ENCODE measurements at places on chromosomes 5 and 9.

GRCh38 chr9:125784286-125785049 lies 37.3 kb downstream of the PBX3 start:
- DNase-seq, result no peak

DNA sequence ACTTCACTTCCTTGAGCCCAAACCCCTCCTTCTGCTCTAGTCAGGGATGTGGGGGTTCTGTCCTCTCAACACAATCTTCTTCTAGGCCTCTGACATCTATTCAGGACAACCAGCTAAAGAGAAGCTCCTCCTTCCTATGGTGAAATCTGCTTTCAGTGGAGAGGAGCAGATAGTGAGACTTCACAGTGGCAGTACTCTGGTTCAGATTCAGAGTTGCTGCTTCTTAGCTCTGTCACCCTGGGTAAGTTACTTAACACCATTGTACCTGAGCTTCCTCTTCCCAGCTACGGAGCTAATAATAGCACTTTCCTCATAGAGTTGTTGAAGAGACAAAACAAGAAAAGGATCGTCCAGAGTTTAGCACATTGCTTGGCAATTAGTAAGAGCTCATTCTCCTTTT lies 77.3 kb upstream of the LARP1 start:
- DNase-seq, result no peak

DNA sequence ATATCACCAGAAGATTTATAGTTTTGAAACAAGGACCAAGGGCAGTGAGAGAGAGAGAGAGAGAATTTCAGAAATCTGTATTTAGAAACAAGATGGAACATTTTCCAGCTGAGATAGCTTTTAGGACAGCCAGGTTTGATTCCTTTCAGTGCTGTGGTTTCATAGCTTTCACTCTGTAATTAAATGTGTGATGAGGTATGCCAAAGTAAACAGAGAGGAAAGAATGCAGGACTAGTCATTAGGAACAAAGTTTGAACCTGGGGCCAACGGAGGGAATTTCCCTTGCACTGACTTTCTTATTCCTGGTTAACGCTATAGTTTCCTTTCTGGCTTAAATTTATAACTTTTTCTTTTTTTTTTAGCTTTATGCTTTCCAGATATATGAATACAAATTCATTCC lies 10.0 kb upstream of the CCL28 start:
- DNase-seq, result no peak

DNA sequence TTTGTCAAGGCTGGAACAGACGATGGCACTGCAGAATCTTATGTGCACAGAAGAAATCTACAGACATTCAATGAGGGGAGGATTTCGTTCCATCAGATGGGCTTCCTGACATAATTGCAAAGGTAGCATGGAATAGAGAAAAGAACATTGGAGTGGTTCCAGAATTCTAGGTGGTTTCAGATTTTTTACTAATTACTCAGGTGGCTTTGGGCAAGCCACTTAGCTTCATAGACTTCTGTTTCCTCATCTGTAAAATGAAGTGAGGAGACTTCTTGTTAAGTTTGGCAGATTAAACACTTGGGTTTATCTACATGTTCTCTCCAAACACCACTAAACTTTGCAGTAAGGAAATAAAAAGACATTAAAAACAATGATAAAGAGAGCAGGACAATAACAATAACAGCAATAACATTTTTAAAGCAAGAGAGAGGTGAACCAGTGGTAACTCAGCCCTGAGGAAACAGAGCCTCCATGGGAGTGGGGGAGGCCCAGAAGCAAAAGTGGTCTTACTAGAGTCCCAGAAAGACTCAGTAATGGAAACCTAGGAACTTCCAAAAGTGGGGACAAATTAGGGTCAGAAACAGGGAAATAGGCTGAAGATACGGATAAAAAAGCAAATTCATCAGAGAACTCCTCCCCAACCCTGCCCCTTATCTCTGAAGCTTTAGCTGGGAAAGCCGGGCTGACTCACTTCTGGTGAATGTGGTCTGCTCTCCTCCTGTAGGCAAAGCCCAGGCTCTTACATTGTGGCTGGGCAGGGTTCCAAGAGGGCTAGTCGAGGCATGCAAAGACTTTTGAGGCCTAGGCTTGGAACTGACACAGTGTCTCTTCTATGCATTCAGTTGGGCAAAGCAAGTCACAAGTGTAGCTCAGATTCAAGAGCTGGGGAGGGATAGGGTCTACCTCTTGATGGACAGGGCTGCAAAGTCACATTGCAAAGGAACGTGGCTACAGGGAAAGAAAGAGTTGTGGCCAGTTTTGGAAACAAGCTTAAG lies 11.8 kb upstream of the ACTBL2 start:
- no peak for DNase-seq

DNA sequence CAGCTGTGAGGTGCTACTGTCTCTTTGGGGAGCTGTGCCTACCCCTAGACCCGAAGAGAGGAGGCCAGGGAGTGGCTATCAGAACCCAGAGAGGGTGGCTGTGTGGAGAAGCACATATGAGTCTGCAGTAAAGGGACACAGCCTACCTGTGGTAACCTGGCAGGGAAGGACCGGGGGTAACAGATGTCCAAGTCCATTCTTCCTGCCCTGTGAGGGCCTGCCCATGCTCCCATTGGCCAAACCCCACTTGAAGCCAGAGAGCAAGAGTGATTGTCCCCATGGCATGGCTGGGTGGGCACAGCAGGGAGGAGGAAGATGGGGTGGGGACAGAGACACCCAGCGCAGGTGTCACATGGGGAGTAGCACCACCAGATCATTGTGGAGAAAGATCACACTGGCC lies 39.3 kb downstream of the BOD1 start:
- no peak for DNase-seq

DNA sequence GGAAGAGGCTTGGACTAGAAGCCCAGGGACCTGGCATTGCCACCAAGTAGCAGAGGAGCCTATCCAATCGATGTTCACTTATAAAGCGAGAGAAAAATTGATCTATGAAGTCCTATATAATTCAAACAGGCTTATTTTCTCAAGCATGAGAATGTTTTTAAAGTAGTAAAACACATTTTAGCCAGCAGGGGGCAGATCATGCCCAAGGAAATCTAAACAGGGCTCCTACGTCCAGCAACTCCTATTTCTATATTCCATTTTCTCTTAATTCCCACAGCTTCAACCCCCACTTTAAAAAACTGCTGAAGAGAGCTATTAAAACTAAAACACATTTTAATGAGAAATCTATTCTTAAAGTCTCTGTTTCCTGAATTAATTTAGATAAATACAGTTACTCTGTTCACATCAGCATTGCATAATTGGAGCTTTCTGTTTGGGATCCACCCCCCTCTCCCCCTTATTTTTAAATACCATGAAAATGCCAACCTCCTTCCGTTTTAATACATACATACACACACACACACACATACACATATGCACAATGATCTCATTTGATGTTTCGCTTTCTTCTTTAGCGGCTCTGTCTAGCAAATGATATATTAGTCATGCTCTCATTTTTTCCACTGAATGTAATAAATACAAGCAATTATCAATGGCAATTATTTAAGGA lies 144.9 kb downstream of the MYO10 start:
- DNase-seq, result no peak

DNA sequence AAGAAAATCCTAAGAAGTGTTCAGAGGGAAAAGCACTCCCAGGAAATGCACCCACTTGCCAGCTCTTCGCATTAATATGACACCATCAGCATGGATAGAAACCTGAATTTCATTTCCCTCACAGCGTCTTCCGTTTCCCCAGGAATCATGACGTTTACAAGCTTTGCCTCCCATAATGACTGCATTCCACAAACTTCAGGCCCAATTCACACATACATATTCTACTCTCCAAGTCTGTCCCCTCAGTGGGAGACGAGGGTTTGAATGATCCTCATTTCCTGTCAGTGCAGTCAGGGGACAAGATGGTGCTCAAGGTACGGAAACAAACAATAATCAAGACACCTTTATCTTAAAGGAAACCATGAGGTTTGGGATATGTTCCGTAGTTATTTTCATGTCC lies 44.9 kb upstream of the MAN2A1 start:
- DNase-seq, result no peak

- no peak for DNase-seq
Observed at GRCh38 chr5:179794575-179794974, 789 bp downstream of the LTC4S start.

GRCh38 chr5:147061431-147061830 lies 173.4 kb upstream of the STK32A start:
- DNase-seq, result no peak

- DNase-seq, result no peak
Observed at GRCh38 chr9:16901590-16901989, 31.1 kb upstream of the BNC2 start.

DNA sequence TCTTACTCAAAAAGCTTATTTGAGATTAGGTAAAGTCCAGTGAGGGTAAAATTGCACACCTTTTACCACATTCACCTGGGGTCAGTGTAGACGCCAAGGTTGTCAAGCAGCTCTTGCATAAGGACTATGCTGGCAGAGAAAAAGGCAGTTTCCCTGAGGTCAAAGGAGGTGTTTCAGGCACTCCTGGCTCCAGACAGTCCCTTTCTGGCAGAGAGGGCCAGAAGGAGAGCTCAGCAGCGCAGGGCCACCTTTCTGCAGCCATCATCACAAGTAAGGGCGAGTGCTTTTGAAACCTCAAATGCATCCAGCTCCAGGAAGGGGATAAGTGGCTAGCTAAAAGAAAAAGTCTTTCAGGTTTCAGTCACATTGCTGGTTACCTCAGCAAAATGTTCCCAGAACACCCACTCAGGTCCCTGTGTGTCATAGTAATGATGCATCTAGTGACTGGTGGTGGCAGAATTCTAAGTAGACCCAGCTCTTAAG lies 16.7 kb upstream of the IL13 start:
- no peak for DNase-seq

GRCh38 chr9:68951879-68952659 lies 61.8 kb downstream of the PRKACG start:
- DNase-seq, result no peak

- no peak for DNase-seq
Observed at GRCh38 chr5:159210210-159210661, 883 bp upstream of the RNF145 start.

GRCh38 chr5:178199581-178200434 lies 4.5 kb upstream of the HNRNPAB start:
- DNase-seq, result no peak

DNA sequence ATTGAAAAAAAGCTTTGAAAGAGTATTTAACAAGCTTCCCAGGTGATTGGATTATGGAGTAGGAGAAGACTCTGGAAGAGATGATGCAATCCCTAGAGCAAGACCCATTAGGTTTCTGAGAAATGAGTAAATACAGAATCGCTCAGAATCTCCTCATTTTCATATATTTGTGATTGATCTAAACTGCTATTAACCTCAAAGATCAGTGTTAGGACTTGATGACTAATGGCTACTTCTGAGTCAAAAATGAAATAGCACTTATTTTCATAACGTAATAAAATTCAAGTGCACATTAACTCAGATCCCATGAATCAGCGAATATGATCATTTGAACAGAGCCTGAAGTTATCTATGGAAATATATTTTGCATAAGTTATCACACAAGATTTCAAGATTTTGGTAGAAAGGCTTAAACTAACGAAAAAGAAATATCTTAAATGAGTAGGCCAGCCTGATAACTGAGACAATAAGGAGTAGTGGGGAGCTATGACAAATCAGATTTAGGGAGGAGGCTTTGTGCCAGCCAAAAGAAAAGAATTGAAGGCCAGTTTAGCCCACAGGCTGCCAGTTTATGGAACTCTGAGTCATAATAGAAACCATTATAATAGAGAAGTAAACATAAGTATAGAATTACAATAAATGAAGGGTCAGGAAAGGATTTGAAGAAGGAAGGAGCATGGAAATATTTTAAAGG lies 106.7 kb upstream of the OSMR start:
- no peak for DNase-seq

- DNase-seq, result no peak
Observed at GRCh38 chr9:13215791-13216554, 63.5 kb downstream of the MPDZ start.

DNA sequence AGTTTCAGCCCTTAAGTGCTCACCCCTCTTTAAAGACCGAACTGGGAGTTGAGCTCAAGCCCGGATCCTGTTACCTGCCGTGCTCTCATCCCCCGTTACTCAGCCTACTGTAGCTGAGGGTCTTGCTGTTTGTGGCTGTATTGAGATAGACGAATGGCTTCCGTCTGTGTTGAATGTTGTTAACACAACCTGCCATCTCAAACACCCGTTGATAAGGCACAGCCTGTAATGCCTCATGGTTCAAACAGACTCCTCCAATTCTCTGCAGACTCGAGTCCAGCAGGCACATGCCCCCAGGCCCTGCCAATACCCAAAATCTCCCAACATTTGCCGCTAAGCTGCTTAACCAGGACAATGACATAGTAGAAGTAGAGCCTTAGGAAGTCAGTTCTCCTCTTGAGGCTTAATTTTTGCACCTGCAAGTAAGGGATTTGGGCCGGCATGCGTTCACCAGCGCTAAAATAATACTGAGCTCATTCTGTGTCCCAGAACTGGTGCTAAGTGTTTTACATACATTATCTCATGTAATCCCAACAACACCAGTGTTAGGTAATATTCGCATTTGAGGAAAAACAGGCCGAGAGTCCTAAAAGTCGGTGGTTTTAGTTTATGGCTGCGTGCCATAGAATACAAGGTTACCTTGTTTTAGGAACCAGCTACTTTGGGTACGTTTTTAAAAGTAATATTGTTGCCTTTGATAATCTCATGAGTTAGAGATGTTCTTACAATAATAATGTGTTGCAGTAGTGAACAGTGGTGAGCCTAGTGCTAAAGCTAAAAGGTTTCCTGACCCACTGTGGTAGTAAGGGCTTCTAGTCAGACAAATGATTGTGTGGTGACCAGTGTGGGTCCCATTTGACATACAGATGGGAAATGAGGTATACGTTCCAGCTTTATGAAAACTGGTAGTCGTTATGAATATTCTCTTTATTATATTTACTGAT lies 1.5 kb upstream of the RFX3 start:
- no peak for DNase-seq

DNA sequence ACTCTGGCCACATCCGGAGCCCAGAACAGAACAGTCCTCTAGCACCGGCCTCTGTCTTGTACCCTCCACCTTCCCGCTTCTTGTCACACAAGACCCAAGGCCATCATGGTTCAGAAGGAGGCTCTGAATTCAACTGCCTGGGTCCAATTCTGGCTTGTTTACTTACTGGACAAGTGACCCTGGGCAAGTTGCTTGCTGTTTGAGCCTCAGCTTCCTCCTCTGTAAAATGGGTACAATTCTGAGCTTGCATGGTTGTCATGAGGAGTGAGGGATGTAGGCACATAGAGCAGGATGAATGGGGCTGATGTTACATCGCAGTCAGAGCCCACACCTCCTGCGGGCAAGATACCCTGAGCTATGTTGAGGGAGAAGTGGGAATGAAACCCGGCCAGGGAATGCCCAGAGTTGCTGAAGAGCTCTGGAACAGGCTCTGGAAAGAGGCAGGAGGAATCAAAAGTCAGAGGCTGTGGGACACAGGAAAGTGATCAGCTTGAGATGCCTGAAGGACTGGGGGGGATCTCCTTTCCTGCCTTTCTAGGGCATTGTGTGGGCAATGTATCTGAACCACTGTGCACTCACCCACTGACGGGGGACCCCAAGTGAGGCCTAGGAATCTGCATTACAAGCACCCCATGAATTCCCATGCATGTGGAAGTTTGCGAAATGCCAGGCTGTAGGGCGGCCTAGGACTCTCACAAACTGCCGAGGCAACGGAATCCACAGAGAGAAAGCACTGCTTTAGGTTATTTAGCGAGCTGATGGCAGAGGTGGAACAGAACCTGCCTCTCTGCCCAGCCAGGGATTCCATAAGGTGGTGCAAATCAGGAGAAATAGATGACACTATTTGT lies 29.4 kb upstream of the IL17B start:
- DNase-seq, result no peak
